H9 (cell line): ENCODE measurements at places on chromosomes 12 and 14. TPM values are rescaled to one million over a fixed set of nuclear protein-coding genes. Genes with fewer than 3 reads are reported as not detected.
A peak's percentile ranks its signal among the peaks of the same experiment; 100 is the strongest.

Gene CIROP
- total RNA-seq: not detected in 2 replicates

GRCh38 chr14:87312169-87312893 is 680.7 kb downstream of the GALC start:
- no peaks in the 10 kb centered on the region for H3K36me3 ChIP-seq
- H3K4me3 ChIP-seq: no peak overlapping the region
- no peaks in the 10 kb centered on the region for H3K27me3 ChIP-seq
- DNase-seq: no peak
- H3K27ac ChIP-seq: no peak overlapping the region
- no peaks in the 10 kb centered on the region for H3K4me1 ChIP-seq

GRCh38 chr14:69055999-69056788 is 77.1 kb upstream of the ACTN1 start:
- no peak overlapping the region for H3K4me3 ChIP-seq
- DNase-seq: peak; percentile 79
- no peak overlapping the region for H3K27ac ChIP-seq
- no peaks in the 10 kb centered on the region for H3K27me3 ChIP-seq

Gene DICER1
- total RNA-seq: 57.0 and 59.4 TPM in 2 replicates

Gene TAS2R42
- total RNA-seq: not detected in 2 replicates

Gene CHGA
- total RNA-seq: 6.7 and 7.8 TPM in 2 replicates

GRCh38 chr12:70837026-70837425 is 83.5 kb downstream of the PTPRR start:
- DNase-seq: no peak
- no peak overlapping the region for H3K4me3 ChIP-seq
- no peaks in the 10 kb centered on the region for H3K4me1 ChIP-seq
- no peaks in the 10 kb centered on the region for H3K36me3 ChIP-seq
- no peak overlapping the region for H3K27ac ChIP-seq
- H3K27me3 ChIP-seq: no peaks in the 10 kb centered on the region

DNA sequence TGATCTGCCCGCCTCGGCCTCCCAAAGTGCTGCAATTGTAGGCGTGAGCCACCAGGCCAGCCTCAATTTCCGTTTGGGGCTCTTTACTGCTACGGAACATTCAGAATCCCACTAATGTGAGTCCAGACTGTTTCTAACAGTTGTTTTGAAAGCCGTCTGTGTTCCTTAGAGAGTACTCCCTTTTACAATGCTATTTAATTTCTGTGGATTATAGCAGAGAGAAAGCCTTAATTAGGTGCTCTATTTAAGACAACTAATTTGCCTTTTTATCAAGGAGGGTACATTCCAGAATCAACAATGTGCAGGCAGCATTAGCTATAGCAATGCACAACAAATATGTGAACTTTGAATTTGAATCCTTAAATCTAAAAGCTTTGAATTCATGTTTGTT is 2.8 kb upstream of the SAV1 start:
- peaks cover 9% of the 10 kb centered on the region for H3K4me1 ChIP-seq
- no peak overlapping the region; the same call in 1 of the 2 replicates for H3K4me3 ChIP-seq
- no peak for DNase-seq

DNA sequence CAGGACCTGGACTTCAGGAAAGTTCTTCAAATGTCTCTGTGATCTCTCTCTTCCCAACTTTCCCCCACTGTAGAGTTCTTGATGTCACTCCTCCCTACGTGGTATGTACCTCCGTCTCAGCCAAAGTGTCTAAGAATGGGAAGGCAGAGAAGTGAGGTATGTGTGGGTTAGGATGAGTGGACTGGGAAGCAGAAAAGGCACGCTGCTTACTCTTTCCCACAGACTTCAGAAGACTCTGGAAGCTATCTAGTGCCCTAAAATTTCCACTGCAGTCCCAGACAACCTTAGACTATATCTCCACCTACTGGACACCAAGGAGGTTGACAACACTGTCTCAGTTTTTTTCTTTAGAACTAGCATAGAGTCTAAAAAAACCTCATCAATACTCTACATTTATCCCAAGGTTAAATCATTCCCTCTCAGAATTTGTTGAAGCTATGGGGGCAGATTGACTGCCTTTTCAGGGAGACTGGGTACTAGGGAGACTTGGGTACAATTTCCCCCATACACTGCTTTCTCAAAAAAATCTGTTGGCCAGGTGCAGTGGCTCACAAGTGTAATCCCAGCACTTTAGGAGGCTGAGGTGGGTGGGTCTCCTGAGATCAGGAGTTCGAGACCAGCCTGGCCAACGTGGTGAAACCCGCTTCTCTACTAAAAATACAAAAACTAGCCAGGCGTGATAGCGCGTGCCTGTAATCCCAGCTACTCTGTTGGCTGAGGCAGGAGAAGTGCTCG is 20.6 kb upstream of the ITGA5 start:
- peaks cover 10% of the 10 kb centered on the region for H3K27me3 ChIP-seq
- H3K4me1 ChIP-seq: no peaks in the 10 kb centered on the region
- H3K4me3 ChIP-seq: no peak overlapping the region
- no peaks in the 10 kb centered on the region for H3K36me3 ChIP-seq
- H3K27ac ChIP-seq: no peak overlapping the region

DNA sequence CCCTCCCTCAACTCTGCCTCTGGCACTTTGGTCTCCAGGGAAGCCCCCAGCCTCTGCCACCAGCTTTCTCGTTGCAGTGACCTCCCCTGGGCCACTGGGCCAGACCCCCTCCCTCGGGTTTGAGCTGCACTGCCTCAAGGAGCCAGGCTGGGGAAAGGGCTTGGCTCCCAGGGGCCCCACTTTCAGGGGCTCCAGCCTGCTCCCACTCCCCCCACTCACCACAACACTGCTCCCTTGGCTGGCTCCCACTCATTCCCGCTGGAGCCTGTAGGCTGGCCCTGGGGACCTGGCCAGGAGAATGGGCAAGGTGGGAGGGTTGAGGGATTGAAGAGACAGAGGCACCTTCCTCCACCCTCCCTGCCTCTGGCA is 19.3 kb upstream of the KIF26A start:
- H3K27ac ChIP-seq: no peak overlapping the region
- DNase-seq: peak; percentile 18
- H3K27me3 ChIP-seq: peaks cover 7% of the 10 kb centered on the region; the same call in 1 of the 2 replicates

DNA sequence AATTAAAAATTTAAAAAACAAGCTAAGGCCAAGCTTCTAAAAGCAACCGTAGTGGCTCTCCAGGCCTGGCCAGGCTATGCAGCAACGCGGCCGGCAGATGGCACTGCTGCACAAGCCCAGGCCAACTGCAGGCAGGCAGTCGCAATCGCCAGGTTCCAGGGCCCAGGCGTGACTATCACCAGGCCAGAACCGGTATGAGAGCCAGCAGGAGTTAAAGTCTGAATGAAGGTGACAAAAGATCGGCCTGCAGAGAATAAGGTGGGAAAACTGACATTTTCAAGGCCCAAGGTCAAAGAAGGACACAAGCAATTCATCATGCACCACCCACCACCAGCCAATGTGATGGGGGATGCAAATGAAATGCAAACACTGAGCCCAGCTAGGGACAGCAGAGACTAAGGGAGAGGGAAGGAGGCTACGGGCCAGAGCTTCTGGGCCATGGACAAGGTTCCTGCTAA is 43.6 kb upstream of the ANO2 start:
- H3K4me1 ChIP-seq: 0 out of 2 replicates have a peak, but pooled peaks cover 2% of the 10 kb centered on the region
- DNase-seq: peak; percentile 94
- H3K36me3 ChIP-seq: no peaks in the 10 kb centered on the region

GRCh38 chr12:15059123-15059522 is 86.3 kb downstream of the PDE6H start:
- no peaks in the 10 kb centered on the region for H3K27me3 ChIP-seq
- no peaks in the 10 kb centered on the region for H3K4me1 ChIP-seq
- DNase-seq: no peak
- H3K27ac ChIP-seq: no peak overlapping the region

- H3K27me3 ChIP-seq: no peaks in the 10 kb centered on the region
- no peaks in the 10 kb centered on the region for H3K4me1 ChIP-seq
- DNase-seq: no peak
- H3K27ac ChIP-seq: no peak overlapping the region
- no peak overlapping the region for H3K4me3 ChIP-seq
These were observed 56.4 kb downstream of the MON2 start for GRCh38 chr12:62522984-62523383.

Gene KLRF2
- total RNA-seq: not detected in 2 replicates

Gene TAS2R43
- total RNA-seq: 0.48 and 0.59 TPM in 2 replicates

GRCh38 chr12:101823039-101823438 is 7.7 kb downstream of the GNPTAB start:
- no peak overlapping the region for H3K4me3 ChIP-seq
- no peak for DNase-seq
- peaks cover 10% of the 10 kb centered on the region; the same call in 1 of the 2 replicates for H3K4me1 ChIP-seq
- peaks cover 19% of the 10 kb centered on the region for H3K36me3 ChIP-seq
- H3K27me3 ChIP-seq: no peaks in the 10 kb centered on the region
- no peak overlapping the region for H3K27ac ChIP-seq

GRCh38 chr12:22880331-22880730 is 255.4 kb downstream of the ETNK1 start:
- no peaks in the 10 kb centered on the region for H3K36me3 ChIP-seq
- H3K27me3 ChIP-seq: no peaks in the 10 kb centered on the region
- no peak overlapping the region for H3K4me3 ChIP-seq
- no peaks in the 10 kb centered on the region for H3K4me1 ChIP-seq
- H3K27ac ChIP-seq: no peak overlapping the region

Gene CSRP2
- total RNA-seq: 156 and 158 TPM in 2 replicates

DNA sequence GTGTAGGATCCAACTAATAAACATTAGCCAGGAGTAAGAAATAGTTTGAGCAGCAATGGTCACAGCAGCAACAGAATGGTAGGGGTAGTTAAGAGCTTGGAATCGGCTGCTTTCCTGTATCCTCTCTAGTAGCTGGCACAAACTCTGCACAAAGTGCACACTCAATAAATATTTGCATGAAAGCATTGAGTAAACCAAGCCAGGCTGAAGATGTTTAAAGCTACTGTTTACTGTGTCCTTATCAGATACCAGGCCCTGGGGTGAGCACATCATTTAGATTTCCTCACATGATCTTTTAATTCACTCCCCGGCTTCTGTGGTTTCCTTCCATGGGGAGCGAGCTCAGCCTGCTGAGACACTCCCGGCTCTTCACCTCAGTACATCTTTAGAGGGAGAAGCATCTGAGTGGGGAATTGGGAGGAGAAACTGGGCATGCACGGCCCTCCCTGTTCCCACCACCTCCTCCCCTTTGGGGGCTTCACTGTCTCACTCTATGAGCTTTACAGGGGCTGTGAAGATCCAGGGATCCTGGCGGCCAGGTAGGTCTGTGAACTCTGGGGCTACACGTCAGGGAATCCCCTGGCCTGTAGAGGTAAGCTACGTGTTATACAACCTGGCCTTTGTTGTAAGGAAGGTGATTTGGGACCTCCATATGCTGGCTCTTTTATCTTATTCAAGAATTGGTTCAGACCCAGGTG is 107.2 kb upstream of the VASH1 start:
- DNase-seq: no peak
- no peak overlapping the region for H3K4me3 ChIP-seq
- peaks cover 12% of the 10 kb centered on the region; the same call in 1 of the 2 replicates for H3K36me3 ChIP-seq
- H3K27ac ChIP-seq: no peak overlapping the region
- no peaks in the 10 kb centered on the region for H3K27me3 ChIP-seq

- no peaks in the 10 kb centered on the region for H3K27me3 ChIP-seq
- H3K36me3 ChIP-seq: no peaks in the 10 kb centered on the region
- DNase-seq: no peak
- no peaks in the 10 kb centered on the region for H3K4me1 ChIP-seq
These were observed 3.0 kb upstream of the RBMS2 start for GRCh38 chr12:56518570-56518969.

GRCh38 chr12:4169531-4169930 is 104.0 kb upstream of the CCND2 start:
- H3K27me3 ChIP-seq: no peaks in the 10 kb centered on the region; the same call in 1 of the 2 replicates
- H3K27ac ChIP-seq: no peak overlapping the region
- H3K4me3 ChIP-seq: no peak overlapping the region
- H3K36me3 ChIP-seq: no peaks in the 10 kb centered on the region; the same call in 2 of the 3 replicates
- H3K4me1 ChIP-seq: peaks cover 2% of the 10 kb centered on the region; the same call in 1 of the 2 replicates

- no peak for DNase-seq
- peak overlapping the region; percentile 94 for H3K4me3 ChIP-seq
- no peaks in the 10 kb centered on the region for H3K27me3 ChIP-seq
- peaks cover 16% of the 10 kb centered on the region for H3K36me3 ChIP-seq
These were observed 1.3 kb downstream of the FGD6 start for GRCh38 chr12:95215949-95216348.

DNA sequence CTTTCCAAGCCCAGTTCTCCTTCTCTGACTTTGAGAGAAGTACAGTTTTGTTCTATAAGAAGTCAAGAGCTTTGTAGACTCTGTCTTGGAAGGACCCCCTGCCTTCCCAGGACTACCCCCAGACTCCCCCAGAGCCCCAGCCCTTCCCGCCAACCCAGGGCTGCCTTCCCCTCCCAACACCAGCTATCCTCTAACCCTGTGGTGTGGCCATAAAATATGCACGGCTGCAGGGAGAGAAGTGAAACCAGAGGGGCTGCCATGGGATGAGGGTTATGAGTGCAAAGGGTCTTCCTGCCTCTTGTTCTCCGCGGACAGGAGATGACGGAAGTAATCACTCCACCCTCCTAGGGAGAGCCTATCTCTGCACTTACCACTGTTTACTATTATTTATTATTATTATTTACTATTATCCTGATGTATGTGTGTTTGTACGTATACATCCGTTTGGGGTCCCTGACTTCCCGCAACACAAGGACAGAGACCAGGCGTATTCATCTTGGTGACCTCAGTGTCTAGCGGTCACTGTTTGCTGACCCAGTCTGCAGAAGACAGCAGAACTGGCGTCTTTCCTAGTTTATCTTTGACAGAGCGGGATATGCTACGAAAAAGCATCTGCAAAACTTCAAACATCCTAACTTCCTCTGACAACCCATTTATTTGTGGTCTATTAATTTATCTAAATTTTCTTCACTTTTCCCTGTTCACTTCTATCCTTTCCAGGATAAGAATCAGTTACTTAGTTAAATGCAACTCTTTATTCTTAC is 3.5 kb upstream of the SCNN1A start:
- H3K27me3 ChIP-seq: no peaks in the 10 kb centered on the region; the same call in 1 of the 2 replicates
- no peaks in the 10 kb centered on the region; the same call in 2 of the 3 replicates for H3K36me3 ChIP-seq
- H3K4me1 ChIP-seq: peaks cover 15% of the 10 kb centered on the region

- H3K4me1 ChIP-seq: peaks cover 7% of the 10 kb centered on the region; the same call in 1 of the 2 replicates
- no peaks in the 10 kb centered on the region for H3K36me3 ChIP-seq
These were observed 52.7 kb downstream of the RASSF3 start for GRCh38 chr12:64663015-64663414.

GRCh38 chr14:73027546-73027945 is 640 bp upstream of the ZFYVE1 start:
- peak overlapping the region; percentile 96 for H3K4me3 ChIP-seq
- no peaks in the 10 kb centered on the region for H3K4me1 ChIP-seq
- H3K36me3 ChIP-seq: peaks cover 16% of the 10 kb centered on the region
- H3K27me3 ChIP-seq: no peaks in the 10 kb centered on the region
- no peak for DNase-seq

- H3K27me3 ChIP-seq: no peaks in the 10 kb centered on the region
- peak; percentile 6 for DNase-seq
- H3K4me1 ChIP-seq: no peaks in the 10 kb centered on the region; the same call in 1 of the 2 replicates
- H3K4me3 ChIP-seq: no peak overlapping the region
- no peak overlapping the region for H3K27ac ChIP-seq
- H3K36me3 ChIP-seq: no peaks in the 10 kb centered on the region
These were observed 143.2 kb downstream of the ZFP36L1 start for GRCh38 chr14:68649476-68650189.

Gene SH2B3
- total RNA-seq: 37.9 and 40.3 TPM in 2 replicates
